ENCODE measurements at places on chromosomes 4 and X.

- DNase-seq: no peak
Observed at GRCh38 chr4:2150076-2150475, 90.9 kb downstream of the NAT8L start.

DNA sequence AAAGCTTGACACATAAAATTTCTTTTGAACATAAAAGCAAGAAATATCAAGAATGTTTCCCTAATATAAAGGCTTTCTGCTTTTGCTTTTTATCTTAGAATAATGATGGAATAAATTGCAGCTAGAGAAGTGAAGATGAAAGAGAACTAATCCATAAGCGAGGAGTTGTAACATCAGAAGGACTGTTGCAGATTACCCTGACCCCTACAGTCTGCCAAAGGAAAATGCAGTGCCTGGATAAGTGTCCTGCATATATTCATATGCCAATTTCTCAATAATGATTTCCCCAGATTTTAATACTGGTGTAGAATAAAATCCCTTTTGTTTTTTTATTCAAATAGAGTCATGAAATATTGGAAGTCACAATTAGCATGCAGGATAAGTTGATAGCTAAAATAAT lies 115.9 kb downstream of the MAGEC2 start:
- no peak for DNase-seq

GRCh38 chr4:14188214-14188613 lies 560.7 kb upstream of the BOD1L1 start:
- no peak for DNase-seq

DNA sequence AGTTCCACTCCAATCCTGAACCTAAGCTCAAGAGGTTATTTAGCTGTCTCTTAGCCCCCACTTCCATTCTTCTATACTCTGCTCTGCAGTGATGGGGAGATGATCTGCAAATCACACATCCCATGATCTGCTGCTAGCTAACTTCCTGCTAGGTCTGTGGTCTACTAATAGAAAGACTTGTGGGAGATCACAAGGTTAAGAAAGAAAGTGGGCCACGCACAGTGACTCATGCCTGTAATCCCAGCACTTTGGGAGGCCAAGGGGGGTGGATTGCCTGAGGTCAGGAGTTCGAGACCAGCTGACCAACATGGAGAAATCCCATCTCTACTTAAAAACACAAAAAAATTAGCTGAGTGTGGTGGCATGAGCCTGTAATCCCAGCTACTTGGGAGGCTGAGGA lies 471.1 kb upstream of the NWD2 start:
- no peak for DNase-seq

- DNase-seq: no peak
Observed at GRCh38 chrX:63526863-63527262, 175.7 kb upstream of the SPIN4 start.
